Liver (tissue), 10 donors: ENCODE measurements at places on chromosomes 3 and 15. TPM values are rescaled to one million over a fixed set of nuclear protein-coding genes. Genes with fewer than 3 reads are reported as not detected.

- no peak for DNase-seq
Measured at GRCh38 chr3:138845771-138846173, 11.0 kb upstream of the PIK3CB start.

GRCh38 chr3:110352841-110353604, 718.6 kb upstream of the NECTIN3 start:
- DNase-seq = no peak

GRCh38 chr3:157789162-157789561, 285.9 kb upstream of the VEPH1 start:
- DNase-seq = no peak

DNA sequence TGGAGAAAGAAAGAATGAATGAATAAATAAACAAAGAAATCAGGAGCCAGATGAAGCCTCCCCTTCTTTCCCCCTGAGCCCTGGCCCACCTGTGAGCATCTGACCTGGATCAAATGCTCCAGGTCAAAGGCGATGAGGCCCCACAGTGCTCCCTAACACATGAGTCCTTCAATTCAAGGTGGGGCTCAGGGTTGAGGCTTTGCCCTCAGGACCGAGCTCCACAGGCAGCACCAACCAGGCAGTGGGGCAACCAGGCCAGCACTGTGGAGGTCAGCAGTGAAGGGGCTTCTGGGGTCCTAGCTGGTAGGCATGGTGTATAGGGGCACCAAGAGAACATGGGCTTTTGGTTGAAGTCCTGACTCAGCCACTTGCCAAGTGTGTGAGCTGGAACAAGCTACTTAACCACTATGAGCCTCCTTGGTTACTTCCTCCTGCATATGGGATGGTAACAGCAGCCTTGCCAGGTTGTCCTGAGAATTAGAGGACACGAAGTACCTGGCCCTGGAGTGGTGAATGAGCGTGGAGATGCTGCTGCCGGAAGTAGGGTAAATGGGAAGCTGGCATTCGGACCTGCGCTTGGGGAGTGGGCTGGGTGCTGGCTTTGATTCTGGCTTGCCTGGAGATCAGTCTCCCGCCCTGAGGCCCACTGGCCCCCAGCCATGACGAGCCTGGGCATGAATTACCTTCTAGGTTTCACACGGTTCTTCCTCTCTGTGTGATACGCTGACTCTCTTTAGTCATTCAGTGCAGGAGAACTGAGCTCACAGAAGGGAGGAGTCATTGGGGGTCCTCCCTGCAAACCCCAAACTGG, 10.0 kb upstream of the PAQR5 start:
- peak; percentile 17 for DNase-seq

DNA sequence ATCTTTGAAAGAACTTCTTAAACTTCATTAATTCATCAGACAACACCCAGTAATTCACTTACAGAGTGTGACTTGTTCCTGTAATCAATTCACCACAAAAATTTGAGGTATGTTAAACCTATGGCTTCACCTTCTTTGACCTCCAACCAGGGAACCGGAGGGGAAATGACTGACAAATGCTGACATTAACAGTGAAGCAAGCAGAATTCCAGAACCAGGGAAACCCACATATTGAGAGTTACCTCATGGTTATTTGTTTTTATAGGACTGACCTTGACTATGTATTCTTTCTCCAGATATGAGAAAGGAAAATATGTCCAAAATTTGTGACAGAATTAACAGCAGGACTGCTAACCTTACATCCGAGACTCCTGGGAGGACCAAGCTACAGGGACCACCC, 2.7 kb downstream of the P3H2 start:
- no peak for DNase-seq

DNA sequence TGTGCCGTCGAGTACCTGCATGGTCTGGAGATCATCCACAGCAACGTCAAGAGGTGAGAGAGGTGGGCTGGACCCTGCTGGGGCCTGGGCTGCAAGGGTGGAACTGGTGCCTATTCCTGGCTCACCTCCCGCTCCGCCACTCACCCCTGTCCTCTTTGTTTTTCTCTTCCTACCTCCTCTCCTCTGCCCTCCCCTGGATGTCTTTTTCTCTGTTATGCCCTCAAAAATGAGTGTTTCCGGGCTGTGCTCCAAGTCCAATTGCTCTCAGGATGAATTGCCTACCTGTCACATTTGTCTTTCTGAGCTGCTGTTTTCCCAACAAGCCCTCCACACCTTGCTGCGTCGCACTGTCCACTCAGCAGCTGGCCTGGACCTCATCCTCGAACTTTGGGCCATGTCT, 28.5 kb upstream of the TATDN2 start:
- no peak for DNase-seq

DNA sequence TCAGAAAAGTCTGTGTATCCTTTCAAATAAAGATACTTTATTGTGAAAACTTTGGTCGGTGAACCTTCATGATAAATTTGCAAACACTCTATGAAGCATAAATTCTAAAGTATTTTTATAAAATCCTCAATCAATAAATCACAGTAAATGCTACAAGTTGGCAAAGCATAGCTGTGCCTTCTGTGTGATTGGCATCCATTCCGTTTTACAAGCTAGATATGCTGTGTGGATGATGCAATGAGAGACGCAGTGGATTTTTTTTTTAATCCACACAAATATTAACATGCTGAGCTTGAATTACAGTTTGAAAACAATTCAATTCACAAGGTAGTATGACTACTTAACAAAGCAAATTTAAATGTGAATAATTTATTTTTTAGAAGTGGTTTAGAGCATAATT, 937.2 kb downstream of the ZPLD1 start:
- DNase-seq = no peak

- DNase-seq = no peak
Measured at GRCh38 chr3:25097023-25097422, 331.0 kb upstream of the RARB start.

DNA sequence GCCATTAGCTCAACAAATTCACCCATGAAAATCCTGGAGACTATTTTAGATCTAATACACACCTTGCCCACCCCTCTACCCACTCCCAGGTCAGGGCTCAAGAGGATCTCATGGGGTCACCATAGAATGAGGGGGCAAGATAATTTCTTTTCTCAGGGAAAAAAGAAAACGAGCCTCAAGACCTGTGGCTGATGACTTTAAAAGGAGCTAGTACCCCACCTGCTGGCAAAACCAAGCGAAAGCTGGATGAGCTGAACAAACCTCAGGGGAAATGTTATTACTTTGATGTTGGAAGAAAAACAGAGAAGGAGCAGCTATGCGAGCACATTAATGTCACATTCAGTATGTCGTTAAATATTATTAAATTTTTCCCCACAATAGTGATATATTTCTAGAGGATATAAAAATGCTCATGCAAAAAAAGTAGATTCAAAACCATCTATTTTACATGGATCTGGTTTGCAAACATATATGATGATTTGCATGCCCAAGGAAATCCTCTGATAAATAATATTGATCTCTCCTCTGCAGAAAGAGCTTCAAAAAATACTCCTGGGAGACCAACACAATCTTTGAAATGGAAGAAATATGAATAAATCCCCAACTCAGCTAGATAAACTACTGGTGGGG, 37.7 kb downstream of the PLD1 start:
- DNase-seq = peak; percentile 50

- DNase-seq = no peak
Measured at GRCh38 chr15:59751552-59752413, 62.7 kb upstream of the BNIP2 start.

DNA sequence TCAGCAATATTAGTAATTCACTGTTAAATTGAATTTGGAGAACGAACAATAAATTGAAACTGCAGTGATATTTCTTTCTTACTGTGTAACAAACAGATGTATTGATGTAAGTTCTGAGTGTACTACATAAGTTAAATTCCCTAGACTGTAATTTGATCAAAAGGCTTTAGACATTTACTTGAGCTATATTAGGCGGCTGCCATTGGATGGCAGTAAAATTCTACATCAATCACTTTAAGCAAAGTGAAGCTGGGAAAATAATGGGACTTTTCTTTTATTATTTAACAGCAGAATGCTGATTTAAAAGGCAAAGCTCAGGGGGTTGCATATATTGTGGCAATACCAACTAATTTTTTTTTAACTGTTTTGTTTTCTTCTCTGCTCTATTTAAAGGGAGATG, 212.6 kb upstream of the PLSCR5 start:
- no peak for DNase-seq

DNA sequence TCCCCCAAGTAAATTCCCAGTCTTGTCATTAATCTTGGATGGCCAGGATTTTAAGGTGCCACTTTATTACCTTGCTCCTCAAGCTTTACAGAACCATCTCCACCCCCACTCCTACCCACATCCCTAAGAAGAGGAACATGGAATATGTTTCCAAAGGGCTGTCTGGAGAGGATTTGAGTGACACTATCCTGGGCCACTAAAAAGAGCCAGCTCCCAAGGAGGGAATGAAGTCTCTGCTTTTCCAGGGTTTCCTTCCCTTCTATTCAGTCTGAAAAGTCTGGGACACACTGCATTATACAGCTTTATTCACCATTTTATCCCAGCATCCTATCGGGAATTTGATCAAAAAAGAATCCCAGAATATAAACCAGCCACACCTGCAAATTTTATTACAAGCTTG, 35.6 kb upstream of the MECOM start:
- no peak for DNase-seq

DNA sequence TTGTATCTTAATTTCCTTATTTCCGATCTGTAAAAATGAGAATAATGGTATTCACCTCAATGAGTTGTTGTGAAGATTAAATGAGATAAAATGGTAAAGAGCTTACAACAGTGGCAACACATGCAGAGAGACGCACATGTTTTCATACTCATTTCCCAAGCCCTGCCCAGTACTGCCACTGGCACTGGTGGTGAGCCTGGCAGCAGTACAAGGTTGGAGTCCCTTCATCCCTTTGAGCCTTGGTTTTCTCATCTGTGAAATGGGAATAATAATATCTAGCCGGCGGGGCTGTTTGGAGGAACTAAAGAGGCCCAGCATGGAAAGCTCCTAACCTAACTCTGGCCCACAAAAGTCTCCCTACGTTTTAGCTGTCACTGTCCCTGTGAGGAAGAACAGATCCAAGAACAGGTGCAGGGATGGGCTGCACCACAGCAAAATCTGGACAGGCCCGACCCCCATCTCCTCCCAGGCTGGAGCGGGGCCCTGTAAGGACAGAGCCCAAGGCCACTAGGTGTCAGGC, 866 bp upstream of the CD276 start:
- no peak for DNase-seq

DNA sequence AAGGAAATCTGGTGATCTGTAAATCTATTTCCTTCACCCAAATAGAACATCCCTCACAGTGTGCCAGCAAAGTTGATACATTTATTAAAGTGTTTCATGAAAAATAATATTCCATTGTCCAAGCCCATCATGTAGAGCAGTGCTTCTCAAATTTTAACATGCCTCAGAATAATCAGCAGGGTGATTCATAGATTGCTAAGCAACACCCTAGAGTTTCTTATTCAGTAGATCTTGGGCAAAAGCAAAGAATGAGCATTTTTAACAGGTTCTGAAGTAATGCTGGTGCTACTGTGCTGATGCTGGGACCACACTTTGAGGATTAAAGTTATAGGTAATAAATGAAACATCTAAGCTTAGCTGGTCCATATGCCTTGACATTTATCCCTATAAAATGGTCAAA, 210.5 kb downstream of the ZIC4 start:
- DNase-seq = no peak

- no peak for DNase-seq
Measured at GRCh38 chr15:29461877-29462276, 192.3 kb upstream of the NSMCE3 start.

Gene CTXND1
- 3.1 TPM for total RNA-seq

Gene WDR72
- total RNA-seq = 6.1 TPM

Gene CYP8B1
- 21.2 TPM for total RNA-seq

Gene KBTBD8
- total RNA-seq = 1.8 TPM

Gene BSN
- 0.42 TPM for total RNA-seq

Gene SATB1
- total RNA-seq = 23.7 TPM
